ENCODE measurements at places on chromosomes 5 and 9.

DNA sequence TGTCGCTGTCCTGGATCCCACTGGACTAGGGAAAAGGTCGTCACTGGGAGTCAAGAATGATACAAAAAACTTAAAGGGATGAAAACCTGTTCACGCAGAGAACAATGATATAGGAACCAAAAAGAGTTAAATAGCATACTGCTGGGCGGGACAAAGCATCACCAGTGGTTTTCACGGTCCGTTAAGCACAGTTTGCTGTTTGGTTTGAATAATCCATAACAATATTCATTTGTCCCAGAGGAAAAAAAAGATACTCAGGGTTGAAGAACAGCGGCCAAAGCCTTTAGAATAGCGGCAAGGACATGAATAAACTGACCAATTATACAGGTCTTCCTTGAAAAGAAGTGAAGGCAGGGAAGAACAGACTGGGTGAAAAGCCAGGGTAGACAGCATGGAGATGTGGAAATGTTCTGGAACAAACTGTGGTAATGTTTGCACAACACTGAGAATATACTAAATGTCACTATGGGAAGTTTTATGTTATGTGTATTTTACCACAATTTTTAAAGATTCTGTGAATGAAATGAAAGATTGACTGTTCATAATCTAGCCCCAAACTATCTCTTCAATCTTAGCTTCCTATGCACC lies 60.8 kb downstream of the MTMR12 start:
- H3K36me3 ChIP-seq = peaks cover 18% of the 10 kb centered on the region
- H3K4me1 ChIP-seq = peaks cover 3% of the 10 kb centered on the region
- DNase-seq = no peak
- H3K27me3 ChIP-seq = no peaks in the 10 kb centered on the region

GRCh38 chr9:76013809-76014208 lies 123.3 kb downstream of the PCSK5 start:
- H3K27me3 ChIP-seq = no peaks in the 10 kb centered on the region
- no peaks in the 10 kb centered on the region for H3K36me3 ChIP-seq
- no peak overlapping the region for H3K4me3 ChIP-seq
- no peak overlapping the region for H3K27ac ChIP-seq
- H3K4me1 ChIP-seq = peaks cover 8% of the 10 kb centered on the region

GRCh38 chr9:78788101-78788500 lies 491.2 kb downstream of the PSAT1 start:
- H3K4me3 ChIP-seq = no peak overlapping the region
- H3K27me3 ChIP-seq = no peaks in the 10 kb centered on the region
- no peaks in the 10 kb centered on the region for H3K4me1 ChIP-seq
- H3K36me3 ChIP-seq = no peaks in the 10 kb centered on the region
- no peak for DNase-seq

- H3K4me1 ChIP-seq = no peaks in the 10 kb centered on the region
- DNase-seq = no peak
- H3K27ac ChIP-seq = no peak overlapping the region
These were observed 6.8 kb upstream of the TOR2A start for GRCh38 chr9:127741831-127742434.

- peaks cover 47% of the 10 kb centered on the region for H3K4me1 ChIP-seq
- H3K27ac ChIP-seq = peak overlapping the region; percentile 99
- H3K36me3 ChIP-seq = peaks cover 7% of the 10 kb centered on the region
- no peaks in the 10 kb centered on the region for H3K27me3 ChIP-seq
- no peak for DNase-seq
These were observed 2.5 kb downstream of the GPBP1 start for GRCh38 chr5:57176350-57176857.

GRCh38 chr9:16572005-16572734 lies 298.3 kb downstream of the BNC2 start:
- H3K27ac ChIP-seq = no peak overlapping the region
- no peaks in the 10 kb centered on the region for H3K27me3 ChIP-seq
- no peaks in the 10 kb centered on the region for H3K36me3 ChIP-seq
- DNase-seq = no peak

GRCh38 chr9:120562861-120563443 lies 17.0 kb downstream of the CDK5RAP2 start:
- DNase-seq = no peak
- H3K27me3 ChIP-seq = no peaks in the 10 kb centered on the region
- H3K4me1 ChIP-seq = peaks cover 33% of the 10 kb centered on the region
- H3K36me3 ChIP-seq = peaks cover 25% of the 10 kb centered on the region
- H3K27ac ChIP-seq = no peak overlapping the region

DNA sequence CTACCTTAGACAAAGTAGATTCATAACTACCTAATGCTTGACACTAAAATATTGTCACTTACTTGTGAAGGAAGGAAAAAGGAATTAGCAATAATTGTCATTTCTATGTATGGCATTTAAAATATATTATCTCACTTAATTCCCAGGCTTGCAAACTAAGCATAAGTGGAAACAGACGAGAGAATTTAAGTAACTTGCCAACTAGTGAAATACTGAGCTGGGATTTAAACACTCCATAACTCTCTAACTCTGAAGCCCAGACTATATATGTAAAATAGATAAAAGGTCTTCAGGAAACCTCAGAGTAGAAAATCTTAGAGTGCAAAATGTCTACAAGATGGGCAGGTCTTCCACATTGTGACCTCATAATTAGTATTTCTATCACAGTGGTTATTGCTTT lies 257.8 kb downstream of the SAXO1 start:
- DNase-seq = no peak
- no peak overlapping the region for H3K4me3 ChIP-seq
- peaks cover 40% of the 10 kb centered on the region for H3K27me3 ChIP-seq
- H3K27ac ChIP-seq = no peak overlapping the region
- no peaks in the 10 kb centered on the region for H3K36me3 ChIP-seq
- no peaks in the 10 kb centered on the region for H3K4me1 ChIP-seq

- H3K36me3 ChIP-seq = peaks cover 2% of the 10 kb centered on the region
- DNase-seq = no peak
- no peak overlapping the region for H3K4me3 ChIP-seq
- H3K27me3 ChIP-seq = no peaks in the 10 kb centered on the region
- H3K4me1 ChIP-seq = peaks cover 32% of the 10 kb centered on the region
- H3K27ac ChIP-seq = no peak overlapping the region
These were observed 43.9 kb downstream of the PAM start for GRCh38 chr5:102799017-102799416.

GRCh38 chr9:86452201-86452828 lies 98.1 kb upstream of the TUT7 start:
- no peaks in the 10 kb centered on the region for H3K36me3 ChIP-seq
- no peak for DNase-seq
- no peaks in the 10 kb centered on the region for H3K4me1 ChIP-seq
- H3K27ac ChIP-seq = no peak overlapping the region
- H3K27me3 ChIP-seq = peaks cover 16% of the 10 kb centered on the region
- no peak overlapping the region for H3K4me3 ChIP-seq

- no peak for DNase-seq
- H3K4me1 ChIP-seq = no peaks in the 10 kb centered on the region
- no peak overlapping the region for H3K4me3 ChIP-seq
- H3K27ac ChIP-seq = no peak overlapping the region
These were observed 624.6 kb downstream of the BNC2 start for GRCh38 chr9:16245756-16246440.

DNA sequence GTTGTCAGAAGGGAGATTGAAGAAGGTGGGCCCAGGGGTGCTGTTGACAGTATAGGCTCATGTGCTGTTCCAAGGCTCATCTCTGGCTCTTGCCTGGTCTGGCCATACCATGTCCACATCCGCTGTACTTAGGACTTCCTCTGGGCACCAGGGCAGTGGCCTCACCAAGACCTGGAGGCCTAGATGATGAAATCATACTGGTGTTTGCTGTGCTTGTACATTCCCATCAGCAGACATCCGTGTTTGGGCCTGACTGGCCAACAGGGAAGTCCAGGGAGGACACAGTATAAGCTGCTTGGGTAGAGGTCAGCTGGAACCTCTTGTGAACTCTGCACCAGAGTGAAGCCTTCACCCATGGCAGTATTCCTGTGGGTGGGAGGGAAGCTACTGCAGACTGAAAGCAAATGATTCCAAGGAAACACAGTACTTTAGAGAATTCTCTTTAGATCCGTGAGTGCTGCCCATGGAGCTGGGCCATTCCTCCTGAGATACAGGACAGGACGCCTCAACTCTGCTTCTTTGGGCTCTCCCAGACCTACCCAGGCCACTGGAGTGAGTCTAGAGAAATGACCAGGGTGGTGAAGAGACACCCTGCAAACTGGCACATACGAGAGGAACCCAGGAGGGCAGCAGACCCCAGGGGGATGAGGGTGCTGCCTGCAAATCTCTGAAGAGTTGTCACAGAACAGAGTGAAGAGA lies 22.5 kb downstream of the POLR1E start:
- DNase-seq = no peak
- H3K4me1 ChIP-seq = peaks cover 31% of the 10 kb centered on the region
- H3K27me3 ChIP-seq = no peaks in the 10 kb centered on the region
- H3K36me3 ChIP-seq = peaks cover 4% of the 10 kb centered on the region

- no peak overlapping the region for H3K27ac ChIP-seq
- peaks cover 25% of the 10 kb centered on the region for H3K27me3 ChIP-seq
- peaks cover 3% of the 10 kb centered on the region for H3K4me1 ChIP-seq
- DNase-seq = no peak
These were observed 31.3 kb upstream of the SH3PXD2B start for GRCh38 chr5:172485511-172486202.

GRCh38 chr5:119323601-119324000 lies 32.2 kb upstream of the TNFAIP8 start:
- H3K4me3 ChIP-seq = peak overlapping the region; percentile 89
- H3K36me3 ChIP-seq = peaks cover 12% of the 10 kb centered on the region
- peaks cover 83% of the 10 kb centered on the region for H3K4me1 ChIP-seq
- no peaks in the 10 kb centered on the region for H3K27me3 ChIP-seq
- H3K27ac ChIP-seq = peak overlapping the region; percentile 99

DNA sequence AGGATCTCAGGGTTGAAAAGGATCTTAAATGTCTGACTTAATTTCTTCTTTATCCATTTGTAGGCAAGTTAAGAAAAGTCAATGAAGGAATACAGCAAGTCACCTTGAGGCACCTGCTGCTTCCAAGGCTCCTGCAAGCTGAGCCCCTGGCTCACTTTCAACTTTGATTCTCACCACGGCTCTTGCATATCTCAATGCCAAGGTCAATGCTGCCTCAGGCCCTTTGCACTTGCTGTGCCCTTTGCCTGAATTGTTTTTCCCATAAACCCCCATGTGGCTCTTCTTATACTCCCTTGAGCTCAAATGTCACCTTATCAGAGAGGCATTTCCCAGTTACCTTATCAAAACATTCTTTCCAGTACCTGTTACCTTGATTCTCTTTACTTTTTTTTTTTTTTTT lies 144.3 kb upstream of the RAPGEF1 start:
- H3K27me3 ChIP-seq = no peaks in the 10 kb centered on the region
- no peak overlapping the region for H3K4me3 ChIP-seq
- peaks cover 4% of the 10 kb centered on the region for H3K36me3 ChIP-seq
- no peak for DNase-seq

DNA sequence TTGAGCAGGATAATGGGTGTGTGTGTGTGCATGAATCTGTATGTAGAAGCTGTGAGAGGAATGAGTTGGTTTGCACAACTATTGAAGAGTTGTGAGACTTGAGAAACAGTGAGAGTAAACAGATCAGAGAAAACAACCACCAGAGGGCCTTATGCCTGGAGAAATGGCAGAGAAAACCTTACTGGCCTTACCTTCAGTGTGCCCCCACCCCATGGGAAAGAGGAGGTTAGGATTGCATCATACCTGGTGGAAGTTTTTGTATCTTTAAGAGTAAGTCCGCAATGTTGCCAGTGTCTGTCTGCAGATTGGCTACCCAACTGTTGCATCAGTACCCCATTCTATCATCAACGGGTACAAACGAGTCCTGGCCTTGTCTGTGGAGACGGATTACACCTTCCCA lies 1909.4 kb upstream of the WWC1 start:
- DNase-seq = no peak
- H3K4me3 ChIP-seq = no peak overlapping the region
- no peak overlapping the region for H3K27ac ChIP-seq
- H3K4me1 ChIP-seq = no peaks in the 10 kb centered on the region
- no peaks in the 10 kb centered on the region for H3K27me3 ChIP-seq
